Skeletal muscle cell (primary cell): ENCODE measurements at places on chromosomes 5 and 9.

GRCh38 chr5:93595420-93596147 lies 12.6 kb downstream of the NR2F1 start:
- no peak for DNase-seq

DNA sequence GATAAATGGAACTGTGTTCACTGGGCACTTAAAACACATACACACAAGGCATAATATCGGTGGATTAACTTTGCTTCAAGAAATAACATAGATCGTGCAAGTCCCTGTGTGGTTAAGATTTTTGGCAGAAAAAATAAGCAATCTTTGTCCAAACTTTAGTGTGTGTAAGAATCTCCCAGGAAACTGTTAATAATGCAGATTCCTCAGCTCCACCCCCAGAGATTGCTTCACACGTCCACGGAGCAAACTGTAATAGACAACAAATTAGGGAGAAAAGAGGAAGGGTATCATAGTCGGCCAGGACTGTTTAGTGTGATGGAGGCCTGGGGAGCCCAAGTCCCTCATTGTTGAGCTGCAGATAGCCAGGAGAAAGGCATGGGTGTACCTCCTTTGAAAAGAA lies 84.8 kb downstream of the PJA2 start:
- DNase-seq = no peak

DNA sequence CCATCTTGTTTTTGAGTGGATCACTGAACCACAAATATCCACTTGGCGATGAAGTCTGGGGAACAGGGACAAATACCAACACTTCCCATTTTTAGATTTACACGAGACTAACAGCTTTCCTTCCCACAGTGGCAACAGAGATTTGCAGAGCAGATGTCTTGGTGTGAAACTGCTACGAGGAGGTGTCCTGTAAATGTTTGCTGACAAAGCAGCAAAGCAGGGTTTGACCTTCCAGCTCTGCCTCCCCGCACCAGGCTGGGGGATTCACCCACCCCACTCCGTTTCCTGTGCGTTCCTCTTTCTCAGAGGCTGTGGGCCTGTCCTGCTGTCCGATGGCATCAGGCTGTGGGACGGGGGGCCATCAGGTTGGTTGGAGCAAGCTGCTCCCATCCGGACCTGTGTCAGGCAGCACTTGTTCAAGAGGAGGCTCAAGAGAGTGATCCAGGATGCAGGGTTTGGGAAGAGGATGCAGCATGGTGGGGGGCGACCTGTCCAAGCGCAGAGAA lies 693 bp upstream of the RGS3 start:
- DNase-seq = no peak

- no peak for DNase-seq
These were observed 901 bp downstream of the ACTL7B start for GRCh38 chr9:108854641-108855528.

DNA sequence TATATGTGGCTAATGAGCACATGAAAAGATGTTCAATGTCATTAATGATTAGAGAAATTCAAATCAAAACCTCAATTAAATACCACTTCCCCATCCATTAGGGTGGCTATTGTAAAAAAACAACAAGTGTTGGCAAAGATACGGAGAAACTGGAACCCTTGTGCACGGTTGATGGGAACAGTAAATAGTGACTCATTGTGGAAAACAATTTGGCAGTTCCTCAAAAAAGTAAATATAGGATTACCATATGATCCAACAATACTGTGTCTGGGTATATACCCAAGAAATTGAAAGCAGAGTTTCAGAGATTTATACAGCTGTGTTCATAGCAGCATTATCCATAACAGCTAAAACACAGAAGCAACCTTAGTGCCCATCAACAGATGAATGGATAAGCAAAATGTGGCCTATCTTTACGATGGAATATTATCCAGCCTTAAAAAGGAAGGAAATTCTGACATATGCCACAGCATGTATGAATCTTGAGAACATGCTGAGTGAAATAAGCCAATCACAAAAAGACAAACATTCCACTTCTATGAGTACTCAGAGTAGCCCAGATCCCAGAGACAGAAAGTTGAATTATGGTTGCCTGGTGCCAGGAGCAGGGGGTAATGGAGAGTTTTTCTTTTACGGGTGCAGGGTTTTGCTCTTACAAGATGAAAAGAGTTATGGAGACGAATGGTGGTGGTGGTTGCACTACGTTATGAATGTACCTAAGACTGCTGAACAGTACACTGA lies 41.4 kb upstream of the LRRC14B start:
- DNase-seq = no peak

DNA sequence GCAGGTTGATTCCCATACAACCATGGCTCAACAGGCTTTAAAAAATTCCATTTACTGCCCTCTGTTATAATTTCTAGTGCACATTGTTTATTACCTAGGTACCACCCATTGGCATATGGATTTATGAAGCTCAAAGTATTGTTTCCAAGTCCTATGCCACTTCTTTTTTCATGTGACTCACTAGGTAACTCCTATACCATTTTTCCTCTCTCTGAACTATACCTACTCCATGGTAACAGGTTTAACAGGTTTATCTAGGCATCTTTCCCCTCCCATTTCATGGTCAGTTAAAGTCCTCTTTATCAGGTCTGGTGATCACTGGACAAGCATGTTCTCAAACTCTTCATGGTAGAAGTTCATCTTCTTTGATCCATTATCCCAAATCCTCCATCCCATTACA lies 49.6 kb upstream of the ABCA1 start:
- no peak for DNase-seq

DNA sequence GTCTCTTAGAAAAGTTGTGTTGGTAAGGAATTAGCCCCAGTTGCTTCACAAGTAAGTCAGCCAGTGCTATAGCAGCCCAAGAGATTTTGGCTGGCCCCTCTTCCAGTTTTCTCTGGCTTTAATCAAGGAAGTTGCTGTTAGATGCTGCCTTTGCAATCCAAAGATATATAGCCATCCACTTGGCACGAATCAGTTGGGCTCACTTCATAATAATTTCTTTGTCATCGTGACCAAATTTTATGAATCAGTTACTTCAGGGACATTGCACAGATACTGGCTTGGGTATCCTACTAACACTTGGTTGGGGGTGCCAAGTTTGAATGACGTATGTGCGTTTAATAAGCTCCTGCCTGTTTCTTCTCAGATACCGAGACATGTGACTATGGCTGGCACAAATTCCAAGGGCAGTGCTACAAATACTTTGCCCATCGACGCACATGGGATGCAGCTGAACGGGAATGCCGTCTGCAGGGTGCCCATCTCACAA lies 81.5 kb downstream of the VCAN start:
- no peak for DNase-seq

- DNase-seq = no peak
These were observed 64.8 kb downstream of the DPYSL3 start for GRCh38 chr5:147445090-147445489.
